Activated naive CD8-positive, alpha-beta T cell treated with anti-CD3 and anti-CD28 coated beads, Interleukin-2, amount 10 ng/mL, durations not matched to agents 7 days and 5 days (primary cell): ENCODE measurements at places on chromosomes 7 and 10.

DNA sequence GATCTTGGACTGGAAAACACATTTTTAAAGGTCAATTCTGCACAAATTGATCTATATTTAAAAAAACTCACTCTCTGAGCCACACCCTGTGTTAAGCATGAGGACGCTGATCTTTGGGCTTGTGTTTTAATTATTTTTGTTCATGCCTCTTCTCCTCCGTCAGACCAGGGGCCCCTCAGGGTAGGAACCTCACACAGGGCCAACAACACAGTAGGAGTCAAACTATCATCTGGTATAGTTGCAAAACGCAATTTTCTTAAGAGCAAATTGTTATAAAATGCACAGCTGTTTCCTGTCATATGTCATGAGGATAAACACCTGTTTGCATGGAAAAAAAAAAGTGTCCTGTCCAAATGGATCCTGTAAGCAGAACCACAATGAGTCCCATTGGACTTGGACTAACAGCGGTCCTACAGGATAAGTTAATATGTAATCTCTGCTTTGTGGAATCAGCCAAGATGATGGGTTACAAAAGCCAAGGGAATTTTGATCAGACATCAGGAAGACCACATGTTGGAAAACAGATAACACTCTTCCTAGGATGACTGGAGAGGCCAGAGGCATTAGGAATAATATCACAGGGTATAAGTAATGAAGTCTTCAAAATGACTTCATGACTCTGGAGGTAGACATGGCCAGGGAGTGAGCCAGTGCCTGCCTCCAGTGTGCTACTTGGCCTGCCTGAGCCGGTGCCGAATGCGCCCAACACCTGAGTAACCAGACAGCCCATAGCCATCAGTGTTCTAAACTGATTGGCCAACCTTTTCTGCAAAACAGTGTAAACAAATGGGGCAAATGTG is 184.9 kb upstream of the ADCY1 start:
- DNase-seq = no peak

DNA sequence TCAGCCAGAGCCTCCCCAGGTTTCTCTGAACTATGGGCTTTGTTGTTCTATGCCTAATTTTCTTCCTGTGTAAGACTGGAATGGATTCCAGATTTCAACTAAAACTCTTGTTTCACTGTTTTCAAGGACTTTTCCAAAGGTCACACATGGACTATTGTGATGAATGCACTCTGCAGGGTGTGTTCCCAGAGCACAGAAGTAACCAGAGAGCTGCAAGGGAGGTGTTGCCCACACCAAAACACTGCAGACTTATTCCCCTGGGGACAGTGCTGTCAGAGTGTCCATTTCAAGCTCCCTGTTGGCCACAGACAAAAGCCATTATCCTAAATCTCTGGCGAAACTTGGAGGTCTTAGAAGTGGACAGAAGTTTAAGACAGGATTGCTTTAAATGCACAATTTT is 231.6 kb downstream of the TRIL start:
- DNase-seq = no peak

DNA sequence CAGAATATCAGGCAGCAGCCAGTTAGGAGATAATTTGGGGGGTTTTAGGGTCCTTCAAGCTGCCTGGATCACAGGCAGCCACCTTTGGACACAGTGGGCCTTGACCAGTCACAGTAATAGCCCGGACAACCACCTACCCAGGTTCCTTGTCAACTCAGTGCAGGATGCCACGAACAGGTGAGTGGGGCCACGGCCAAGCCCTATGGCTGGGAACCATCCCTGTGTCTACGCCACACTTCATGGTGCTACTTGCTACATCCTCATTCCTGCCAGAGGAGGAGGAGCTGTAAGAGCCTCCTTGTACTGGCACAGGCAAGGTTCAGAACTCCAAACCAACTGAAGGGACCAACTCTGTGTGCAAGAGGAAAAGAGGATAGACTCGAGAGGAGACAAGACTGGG is 19.9 kb downstream of the ITPRIP start:
- no peak for DNase-seq

- DNase-seq = no peak
These were observed 69.0 kb downstream of the PWWP2B start for GRCh38 chr10:132465889-132466519.

DNA sequence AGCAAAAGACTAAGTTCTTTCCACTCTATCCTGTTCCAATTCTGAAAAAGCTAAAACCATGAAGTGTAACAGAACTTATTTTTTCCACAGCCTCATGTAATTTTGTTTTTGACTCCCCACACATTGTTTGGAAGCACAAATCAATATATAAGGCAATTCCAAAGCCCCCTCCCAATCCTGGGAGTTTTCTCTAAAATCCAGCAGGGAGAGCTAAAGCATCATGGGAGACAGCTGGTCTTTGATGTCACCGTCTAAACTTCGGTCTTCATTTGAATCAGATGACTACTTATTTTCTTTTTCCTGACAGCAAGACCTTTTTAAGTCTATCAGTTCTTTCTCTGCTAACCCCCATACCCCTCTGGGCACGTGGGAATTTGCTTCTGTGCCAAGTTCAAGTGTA is 33.3 kb upstream of the PON1 start:
- no peak for DNase-seq

DNA sequence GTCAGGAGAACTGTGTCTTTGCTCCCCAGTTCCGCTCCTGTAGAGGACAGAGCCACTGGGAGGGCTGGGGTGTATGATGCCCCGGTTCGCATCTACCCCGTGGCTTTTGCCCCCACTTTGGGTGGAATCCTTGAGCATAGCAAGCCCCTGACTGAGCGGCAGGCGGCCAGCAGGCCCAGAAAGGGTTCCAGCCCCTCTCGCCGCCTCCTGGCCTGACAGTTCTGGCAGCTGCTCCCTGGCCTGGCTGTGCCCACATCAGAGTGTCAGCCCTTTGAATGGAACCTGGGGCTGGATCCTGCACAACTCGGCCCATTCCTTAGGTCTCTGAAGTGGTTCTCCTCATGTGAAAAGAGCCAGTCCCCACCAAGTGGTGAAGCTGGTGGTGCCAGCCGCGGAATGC is 106.7 kb downstream of the GRK5 start:
- no peak for DNase-seq
